ENCODE measurements at places on chromosomes 2 and 18. TPM values are rescaled to one million over a fixed set of nuclear protein-coding genes. Genes with fewer than 3 reads are reported as not detected.

MAL gene
- not detected for total RNA-seq

GRCh38 chr2:212973347-212973746 lies 178.1 kb downstream of the IKZF2 start:
- DNase-seq, result no peak

TRIM54 gene
- 0.96 TPM for total RNA-seq

- DNase-seq, result no peak
Observed at GRCh38 chr2:79971807-79972206, 332.7 kb downstream of the LRRTM1 start.

DNA sequence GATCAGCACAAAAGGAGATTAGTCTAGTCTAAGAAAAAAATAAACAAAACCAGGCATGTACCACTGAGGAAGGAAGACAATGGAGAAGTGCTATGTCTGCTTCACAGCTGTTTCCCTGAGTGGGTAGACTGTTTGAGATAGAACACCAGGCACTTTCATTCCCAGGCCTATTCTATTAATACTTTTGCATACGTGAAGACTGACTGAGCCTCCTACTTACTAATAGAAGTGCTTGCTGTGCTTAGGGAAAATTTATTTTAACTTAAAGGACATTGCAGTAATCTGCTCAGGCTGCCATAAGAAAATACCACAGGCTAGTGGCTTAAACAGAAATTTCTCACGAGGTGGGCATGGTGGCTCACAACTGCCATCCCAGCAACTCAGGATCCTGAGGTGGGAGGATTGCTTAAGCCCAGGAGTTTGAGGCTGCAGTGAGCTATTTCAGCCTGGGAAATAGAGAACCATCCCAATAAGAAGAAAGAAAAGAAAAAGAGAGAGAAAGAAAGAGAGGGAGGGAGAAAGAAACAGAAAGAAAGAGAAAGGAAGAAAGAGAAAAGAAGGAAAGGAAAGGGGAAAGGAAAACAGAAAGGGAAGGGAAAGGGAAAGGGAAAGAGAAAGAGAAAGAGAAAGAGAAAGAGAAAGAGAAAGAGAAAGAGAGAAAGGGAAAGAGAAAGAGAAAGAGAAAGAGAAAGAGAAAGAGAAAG lies 33.0 kb downstream of the CMPK2 start:
- no peak for DNase-seq

RMND5A gene
- total RNA-seq, result 42.2 TPM

EGR4 gene
- not detected for total RNA-seq

RBM44 gene
- 0.45 TPM for total RNA-seq

DNA sequence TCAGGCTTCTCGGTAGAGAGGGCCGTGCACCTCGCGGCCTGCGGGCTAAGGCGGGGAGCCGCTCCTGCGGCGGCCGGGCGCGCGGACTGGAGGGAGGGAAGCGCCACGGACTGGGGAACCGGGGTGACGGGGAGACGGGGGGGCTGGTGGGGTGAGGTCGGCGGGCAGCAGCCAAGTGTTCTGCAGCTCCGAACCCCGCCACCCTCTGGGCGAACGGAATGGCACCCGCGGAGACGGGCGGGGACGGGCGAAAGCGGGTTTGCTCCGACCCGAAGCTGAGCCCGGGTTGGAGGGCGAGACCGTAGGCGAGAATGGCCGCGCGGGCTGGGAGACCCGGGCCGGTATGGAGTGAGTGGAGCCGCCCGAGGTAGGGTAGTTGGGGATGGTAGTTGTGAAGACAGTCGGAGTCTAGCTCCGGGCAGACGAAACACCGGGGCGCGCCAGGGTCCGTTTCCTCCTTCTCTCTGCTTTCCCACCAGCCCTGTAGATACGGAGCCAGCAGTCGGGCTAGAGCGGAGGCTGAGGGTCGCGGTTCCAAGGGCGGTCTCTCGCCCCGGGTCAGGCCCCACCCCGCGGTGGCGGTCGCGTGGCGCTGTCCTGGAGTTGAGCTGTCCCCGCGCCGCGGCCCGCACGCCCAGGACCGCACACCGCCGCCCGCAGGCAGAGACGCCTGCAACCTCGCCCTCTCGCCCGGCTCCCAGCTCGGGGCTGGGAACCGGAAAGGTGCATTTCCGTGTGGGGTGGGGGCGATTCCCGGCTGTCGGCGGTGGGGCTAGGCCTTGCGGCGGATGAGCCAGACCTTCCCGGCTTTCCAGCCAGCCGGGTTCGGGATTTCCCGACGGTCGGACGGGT lies 160.3 kb upstream of the SIX2 start:
- DNase-seq, result no peak

GRCh38 chr18:67183398-67183797 lies 333.1 kb downstream of the DSEL start:
- no peak for DNase-seq

GRCh38 chr18:24136967-24137373 lies 1.9 kb upstream of the CABYR start:
- peak; percentile 4 for DNase-seq

- no peak for DNase-seq
Observed at GRCh38 chr18:48454261-48454757, 45.1 kb upstream of the ZBTB7C start.

TMEM185B gene
- total RNA-seq, result 38.1 TPM

DNAH6 gene
- 0.02 TPM for total RNA-seq

- no peak for DNase-seq
Observed at GRCh38 chr2:128272601-128273468, 45.8 kb downstream of the HS6ST1 start.

GPAT2 gene
- not detected for total RNA-seq

IL36G gene
- not detected for total RNA-seq

DNA sequence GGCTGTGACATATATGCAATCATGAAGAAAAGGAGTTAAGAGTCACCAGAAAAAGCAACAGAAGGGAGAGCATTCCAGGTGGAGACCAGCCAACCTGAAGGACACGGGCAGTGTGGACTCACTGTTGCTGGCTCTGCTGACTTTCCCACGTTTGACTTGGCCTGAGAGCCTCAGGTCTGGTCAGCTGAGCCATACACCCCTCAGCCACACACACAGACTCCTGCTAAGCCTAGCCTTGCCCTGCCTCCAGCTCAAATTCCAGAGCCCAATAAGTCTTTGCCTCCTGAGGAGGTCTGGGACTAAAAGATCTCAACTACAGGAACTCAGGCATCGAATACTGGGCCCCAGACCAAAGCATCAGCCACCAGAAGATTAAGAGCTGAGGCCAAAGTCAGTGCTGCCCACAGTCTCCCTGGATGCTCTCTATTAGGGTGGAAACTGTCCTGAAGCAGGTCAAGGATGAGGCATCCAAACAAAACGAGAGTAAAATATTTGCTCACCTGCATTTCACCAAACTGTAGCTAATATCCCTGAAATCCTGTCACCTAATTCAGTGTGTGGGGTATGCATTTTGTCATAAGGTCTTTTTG lies 23.3 kb downstream of the CACNB4 start:
- DNase-seq, result no peak

- peak; percentile 25 for DNase-seq
Observed at GRCh38 chr18:60096428-60096827, 196.6 kb downstream of the PMAIP1 start.

DNA sequence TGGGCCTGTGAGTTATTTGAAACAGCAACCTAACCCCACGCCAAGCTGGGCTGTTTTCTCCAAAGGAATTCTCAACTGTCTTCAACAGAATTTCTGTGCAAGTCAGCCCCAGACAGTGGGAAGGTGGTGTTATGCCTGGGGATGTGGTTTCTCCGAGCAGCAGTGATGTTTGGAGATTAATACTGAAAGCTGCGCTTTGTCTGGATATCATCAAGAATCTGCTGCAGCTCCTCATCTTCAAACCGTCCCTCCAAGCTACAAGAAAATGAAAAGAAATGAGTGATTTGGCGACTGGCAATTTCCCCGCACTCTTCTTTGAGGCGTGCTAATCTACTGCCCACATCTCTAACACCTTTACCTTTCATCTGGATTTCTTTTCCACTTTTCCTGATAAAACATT lies 10.0 kb downstream of the POLR2D start:
- DNase-seq, result no peak

- DNase-seq, result peak; percentile 88
Observed at GRCh38 chr18:79611040-79611681, 68.4 kb upstream of the CTDP1 start.

DNA sequence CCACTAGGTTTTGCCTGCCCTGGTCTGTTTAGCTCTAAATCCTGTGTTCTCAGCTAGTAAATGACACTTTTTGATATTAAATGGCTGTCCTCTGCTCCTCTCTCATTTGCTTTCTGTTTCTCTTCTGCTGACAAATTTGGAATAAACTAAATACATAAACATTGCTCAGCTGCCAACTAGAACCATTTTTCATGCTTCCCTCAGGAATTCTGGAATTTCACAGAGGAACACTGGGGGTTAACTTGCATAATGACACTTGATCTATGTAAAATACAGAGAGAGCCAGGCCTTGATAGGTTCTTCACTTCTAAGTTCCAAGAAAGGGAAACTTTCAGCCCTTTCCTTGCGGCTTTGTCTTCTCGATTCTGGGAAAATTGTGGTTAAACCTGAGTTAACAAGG lies 450.6 kb upstream of the ST6GAL2 start:
- DNase-seq, result no peak

- DNase-seq, result no peak
Observed at GRCh38 chr2:237324405-237324831, 89.5 kb downstream of the COL6A3 start.

MOCOS gene
- 3.3 TPM for total RNA-seq

EDAR gene
- not detected for total RNA-seq

- no peak for DNase-seq
Observed at GRCh38 chr2:240568678-240569522, 616 bp downstream of the RNPEPL1 start.

DNA sequence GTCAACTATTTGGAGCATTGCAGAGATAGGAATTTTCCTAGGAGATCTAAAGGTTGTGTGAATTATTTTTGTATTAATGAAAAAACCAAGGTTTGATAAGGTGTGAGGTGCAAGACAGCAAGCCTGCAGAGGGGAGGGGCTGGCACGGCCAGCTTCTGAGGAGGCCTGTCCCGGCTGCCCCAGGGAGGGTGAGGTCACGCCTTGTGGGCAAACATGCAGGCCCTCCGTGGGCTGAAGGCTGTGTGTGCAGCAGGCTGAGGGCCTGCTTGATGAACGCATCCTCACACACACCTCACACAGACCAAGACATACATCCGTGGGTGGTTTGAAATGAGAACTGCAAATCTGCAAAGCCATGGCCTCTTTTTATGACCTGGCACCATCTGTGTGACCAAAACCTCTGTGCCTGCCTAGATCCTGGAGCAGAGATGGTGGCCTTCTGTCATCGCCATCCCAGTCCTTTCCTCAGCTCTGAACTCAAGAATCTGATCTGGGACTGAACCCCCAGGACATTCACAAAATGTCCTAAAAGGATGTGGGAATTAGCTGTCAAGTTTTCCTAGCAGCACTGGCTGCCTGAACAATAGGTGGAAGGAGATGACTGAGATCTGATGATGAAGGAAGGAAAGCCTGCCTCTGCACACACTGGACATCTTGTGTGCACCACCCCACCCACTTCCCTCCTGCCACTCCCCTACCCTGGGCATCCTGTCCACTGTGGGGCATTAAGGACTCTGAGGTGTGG lies 102.4 kb upstream of the MGAT4A start:
- no peak for DNase-seq

DNA sequence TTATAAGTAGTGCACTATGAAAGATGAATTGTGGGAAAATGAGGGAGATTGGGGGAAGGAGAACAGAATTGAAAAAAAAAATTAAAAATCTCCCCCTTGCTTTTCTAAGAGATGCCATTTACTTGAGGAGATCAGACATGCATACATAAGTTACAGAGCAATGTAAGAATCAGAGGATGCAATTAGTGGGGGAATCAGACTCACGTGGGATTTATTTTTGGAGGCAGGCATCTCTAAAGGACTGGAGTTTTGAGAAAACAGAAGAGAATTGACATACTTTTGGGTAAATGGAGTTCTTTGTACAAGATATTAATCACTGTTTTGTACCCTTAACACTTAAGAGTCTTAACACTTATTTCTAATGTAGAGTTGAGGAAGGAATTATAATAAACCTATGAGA lies 52.7 kb downstream of the MTX2 start:
- no peak for DNase-seq

- DNase-seq, result peak; percentile 6
Observed at GRCh38 chr2:35741556-35741955, 614.0 kb upstream of the CRIM1 start.

KCNS3 gene
- 4.4 TPM for total RNA-seq

CPO gene
- not detected for total RNA-seq

DNA sequence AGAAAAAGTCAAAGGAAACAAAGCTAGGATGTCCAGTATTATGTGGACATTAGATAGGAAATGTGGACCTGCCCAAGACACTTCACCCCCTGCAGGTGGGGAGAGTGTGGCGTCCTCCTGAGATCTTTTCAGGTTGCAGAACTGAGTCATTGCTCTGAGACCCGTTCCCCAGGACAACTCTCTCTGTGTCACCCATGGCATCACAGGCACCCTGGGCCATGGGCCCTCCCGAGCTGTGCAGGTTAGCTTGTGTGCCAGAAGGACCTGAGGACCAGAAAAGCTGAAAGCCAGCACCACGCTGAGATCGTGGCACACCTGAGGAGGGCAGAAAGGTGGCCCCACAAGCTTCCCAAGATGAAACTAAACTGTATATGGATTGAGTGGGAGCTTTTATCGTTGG lies 229.5 kb downstream of the AGAP1 start:
- DNase-seq, result no peak

DNA sequence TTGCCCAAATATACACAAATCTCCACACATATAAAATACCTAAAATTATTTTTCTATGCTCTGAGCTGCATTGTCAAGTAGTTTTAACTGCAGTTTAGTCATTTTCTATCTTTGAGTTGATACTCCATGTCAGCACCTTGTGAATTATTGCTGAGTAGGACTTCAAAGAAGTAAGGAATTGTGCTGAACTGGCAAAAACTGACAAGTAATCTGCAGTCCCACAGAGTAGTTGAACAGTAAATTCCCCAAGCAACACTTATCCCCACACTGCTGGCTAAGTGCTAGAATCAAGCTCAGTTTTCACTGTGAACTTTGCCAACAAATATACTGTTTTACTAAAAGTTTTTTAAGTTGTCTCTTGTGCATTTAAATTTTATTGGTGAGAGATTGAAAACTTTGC lies 141.8 kb upstream of the ST6GAL2 start:
- DNase-seq, result no peak

ZBTB7C gene
- 3.4 TPM for total RNA-seq

- no peak for DNase-seq
Observed at GRCh38 chr18:27404855-27405254, 219.7 kb upstream of the CHST9 start.

CMPK2 gene
- total RNA-seq, result 12.7 TPM

GRCh38 chr2:8577573-8577972 lies 104.3 kb upstream of the ID2 start:
- no peak for DNase-seq

DNA sequence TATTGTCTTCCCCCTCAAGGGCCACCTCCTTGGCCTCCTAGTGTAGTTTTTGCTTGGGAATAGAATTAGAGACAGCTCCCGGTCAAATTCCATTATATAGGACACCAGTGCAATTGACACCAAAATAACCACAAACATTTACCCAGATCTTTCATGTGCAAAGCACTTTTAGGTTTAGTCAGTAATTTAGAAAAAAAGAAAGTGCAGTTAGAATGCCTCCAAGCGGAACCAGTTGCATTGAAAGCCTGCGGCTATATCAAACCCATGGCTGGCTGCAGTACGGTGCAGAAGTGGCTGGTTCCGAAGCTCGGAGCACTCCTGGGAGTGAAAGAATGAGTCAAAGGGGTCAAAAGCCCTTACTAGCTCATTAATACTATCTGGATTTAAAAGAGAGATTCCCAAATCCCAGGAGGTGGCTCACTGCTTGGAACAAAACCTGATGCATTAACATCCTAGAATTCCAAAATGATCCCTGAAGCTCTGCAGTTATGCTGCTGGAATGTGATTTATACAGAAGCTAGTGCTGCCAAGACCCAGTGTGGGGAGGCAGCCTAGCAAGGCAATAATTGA lies 432.2 kb upstream of the KLHL29 start:
- DNase-seq, result no peak

GRCh38 chr18:62509779-62510178 lies 13.0 kb upstream of the ZCCHC2 start:
- no peak for DNase-seq
